GM23248 (cell line): ENCODE measurements at places on chromosomes 7 and 10. TPM values are rescaled to one million over a fixed set of nuclear protein-coding genes. Genes with fewer than 3 reads are reported as not detected.

- no peak for DNase-seq
Observed at GRCh38 chr10:84375881-84376280, 47.5 kb downstream of the CCSER2 start.

GRCh38 chr7:23712368-23713284 lies 2.6 kb downstream of the STK31 start:
- DNase-seq = peak; percentile 84

DNA sequence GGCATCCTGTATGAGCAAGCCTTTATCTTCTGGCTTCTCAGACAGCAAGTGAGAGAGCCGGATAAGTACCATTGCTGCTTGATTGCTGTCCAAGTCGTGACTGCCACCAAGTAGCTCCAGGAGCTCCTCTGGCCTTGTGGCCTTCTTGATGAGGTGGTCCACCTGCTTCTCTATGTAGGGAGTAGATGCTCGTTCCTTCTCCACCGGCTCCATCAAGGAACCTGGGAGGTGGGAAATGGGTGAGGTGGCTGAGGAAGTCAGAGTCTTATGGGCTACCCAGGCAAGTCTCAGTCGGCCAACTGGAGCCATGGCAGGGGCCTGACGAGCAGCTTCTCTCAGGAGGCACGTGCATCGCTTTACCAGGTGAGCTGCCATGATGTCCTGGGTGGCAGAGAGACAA lies 2.6 kb downstream of the TBRG4 start:
- no peak for DNase-seq

- peak; percentile 35 for DNase-seq
Observed at GRCh38 chr7:38327637-38328036, 54.2 kb upstream of the TARP start.

DNA sequence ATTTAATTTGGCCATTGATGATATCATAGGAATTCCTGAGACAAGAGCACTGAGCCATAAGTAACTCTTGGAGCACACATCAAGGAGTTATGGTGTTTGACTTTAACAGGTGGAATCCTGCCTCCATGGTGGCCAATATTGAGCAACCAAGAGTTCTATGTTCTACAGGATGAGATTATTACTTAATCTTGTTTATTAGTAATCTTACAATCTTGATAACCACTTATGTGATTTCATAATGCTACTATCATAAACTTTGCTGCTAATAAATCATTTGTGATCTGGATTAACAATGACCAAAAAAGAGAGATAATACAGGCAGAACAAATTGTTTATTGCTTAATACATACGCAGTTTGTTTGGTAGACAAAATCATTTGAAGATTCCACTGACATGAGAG lies 27.5 kb upstream of the PDK4 start:
- DNase-seq = no peak

DNA sequence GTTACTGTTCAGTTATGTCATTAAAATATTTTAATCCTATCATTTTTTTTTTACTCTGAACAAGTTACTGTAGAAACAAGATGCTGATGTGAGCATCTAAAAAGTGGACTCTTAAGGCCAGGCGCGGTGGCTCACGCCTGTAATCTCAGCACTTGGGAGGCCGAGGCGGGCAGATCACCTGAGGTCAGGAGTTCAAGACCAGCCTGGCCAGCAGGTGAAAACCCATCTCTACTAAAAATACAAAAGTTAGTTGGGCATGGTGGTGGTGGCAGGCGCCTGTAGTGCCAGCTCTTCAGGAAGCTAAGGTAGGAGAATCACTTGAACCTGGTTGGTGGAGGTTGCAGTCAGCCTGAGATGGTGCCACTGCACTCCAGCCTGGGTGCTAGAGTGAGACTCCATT lies 2.9 kb downstream of the WAC start:
- no peak for DNase-seq

DNA sequence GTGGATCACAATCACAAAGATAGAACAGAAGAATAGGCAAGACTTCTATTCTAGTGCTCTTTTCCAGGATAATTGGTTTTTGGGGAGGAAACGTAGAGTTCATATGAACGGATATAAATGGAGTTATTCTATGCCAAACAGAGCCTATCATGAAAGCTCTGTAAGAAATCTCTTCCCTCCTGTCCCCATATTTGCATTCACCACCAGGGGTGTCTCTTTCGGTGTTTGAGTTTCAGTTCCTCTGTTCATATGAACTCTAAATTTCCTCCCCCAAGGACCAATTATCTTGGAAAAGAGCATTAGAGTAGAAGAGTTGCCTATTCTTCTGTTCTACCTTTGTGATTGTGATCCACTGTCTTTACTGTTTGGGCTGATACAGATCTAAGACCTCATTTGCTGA lies 48.3 kb upstream of the CDC14C start:
- no peak for DNase-seq

- DNase-seq = peak; percentile 13
Observed at GRCh38 chr7:138885383-138886147, 87.6 kb upstream of the ATP6V0A4 start.

DNA sequence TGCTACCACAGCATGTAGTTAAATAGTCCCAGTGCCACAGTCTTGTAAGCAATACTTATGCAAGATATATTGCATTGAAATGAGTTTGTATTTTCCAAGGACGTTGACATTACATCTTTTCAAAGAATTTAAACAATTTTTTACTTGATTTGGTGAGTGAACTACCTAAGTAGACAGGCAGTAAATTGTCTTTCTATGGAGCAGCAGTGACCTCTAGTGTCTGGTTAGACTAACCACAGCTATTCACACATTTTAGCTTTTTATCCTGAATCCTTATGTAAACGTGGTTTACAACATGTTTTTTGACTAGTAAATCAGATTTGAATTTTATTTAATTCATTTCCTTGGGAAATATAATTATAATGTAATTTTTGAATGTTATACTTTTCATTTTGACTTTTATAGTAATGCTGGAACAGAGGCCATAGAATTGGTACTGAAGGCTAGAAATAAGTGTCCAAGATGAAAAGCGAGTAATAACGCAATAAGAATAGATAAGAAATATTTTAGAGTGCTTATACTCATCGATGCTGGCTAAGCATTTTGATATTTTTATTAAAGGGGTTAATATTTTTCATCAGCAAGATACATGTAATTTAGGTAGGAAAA lies 5.6 kb downstream of the LRRTM3 start:
- peak; percentile 62 for DNase-seq

DNA sequence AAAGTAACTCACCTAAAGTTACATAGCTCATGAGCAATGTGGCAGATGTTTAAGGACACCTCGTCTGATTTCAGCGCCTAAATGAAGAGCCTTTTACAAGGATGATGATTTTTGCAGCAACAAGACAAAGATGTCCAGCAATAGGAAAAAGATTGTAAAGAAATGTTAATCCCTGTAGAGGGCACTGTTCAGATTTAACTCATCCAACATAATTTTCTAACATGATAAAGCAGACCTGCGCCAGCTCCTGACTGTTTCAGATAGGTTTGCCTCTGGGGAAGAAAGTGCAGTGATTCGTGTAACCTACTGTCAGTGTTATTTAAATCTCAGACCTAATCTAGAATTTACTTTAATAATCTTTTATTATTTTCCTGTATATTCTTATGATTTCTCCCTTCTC lies 595.2 kb downstream of the AUTS2 start:
- DNase-seq = peak; percentile 58

DNA sequence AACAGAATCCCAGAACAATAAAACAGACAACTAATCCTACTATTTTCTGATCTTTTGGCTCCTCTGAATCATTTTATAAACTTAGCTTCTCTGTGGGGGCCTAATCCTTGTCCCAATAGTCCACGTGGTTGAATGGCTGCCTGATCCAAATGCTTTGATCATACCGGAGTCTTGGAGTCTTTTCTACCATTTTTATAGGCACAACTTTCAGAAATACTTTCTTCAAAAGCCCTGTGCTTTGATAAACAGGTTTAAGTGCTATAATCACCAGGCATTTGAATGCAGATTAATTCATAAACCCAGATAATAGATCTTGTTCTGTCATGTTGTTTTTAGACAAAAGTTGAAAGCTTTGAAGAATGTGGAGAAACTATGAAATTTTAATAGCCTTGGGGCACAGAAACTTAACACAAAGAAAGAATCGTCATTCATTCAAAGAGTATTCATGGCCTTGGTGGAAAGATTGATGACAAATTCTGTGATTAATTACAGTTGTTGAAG lies 163.7 kb downstream of the AHR start:
- peak; percentile 13 for DNase-seq

DNA sequence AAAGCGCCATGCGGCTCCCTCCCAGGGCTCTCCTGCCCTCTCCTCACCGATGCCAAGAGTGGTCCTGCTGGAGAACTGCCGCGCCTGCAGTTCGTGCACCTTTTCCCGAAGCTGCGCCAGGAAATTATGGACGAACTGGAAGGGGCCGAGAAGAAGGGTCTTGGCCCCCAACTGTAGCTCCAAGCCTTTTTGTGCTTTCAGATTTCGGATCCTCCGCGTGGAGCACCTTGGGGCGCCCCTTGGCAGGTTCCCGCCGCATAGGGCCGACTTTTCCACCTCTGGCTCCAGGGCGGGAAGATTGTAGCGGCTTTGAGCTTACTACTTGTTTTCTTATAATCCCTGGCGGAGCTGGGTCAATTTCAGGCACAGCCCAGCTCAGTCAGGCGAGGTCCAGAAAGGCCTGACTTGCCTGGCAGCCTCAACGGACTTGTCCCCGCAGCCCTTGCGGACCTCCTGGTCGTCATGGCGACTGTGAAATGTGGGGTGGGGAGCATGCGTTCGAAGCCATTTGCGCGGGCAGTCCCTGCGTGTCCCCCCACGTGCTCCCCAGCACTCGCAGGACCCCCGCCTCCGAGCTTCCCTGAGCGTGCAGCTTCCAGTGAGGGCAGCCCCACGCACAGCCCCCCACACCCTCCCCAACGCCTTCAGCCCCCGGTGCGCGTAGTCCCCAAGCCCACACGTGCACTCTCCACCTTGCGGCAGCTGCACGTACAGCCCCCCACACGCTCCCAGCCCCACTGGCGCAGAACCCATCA lies 129.9 kb downstream of the KBTBD2 start:
- DNase-seq = peak; percentile 17

DNA sequence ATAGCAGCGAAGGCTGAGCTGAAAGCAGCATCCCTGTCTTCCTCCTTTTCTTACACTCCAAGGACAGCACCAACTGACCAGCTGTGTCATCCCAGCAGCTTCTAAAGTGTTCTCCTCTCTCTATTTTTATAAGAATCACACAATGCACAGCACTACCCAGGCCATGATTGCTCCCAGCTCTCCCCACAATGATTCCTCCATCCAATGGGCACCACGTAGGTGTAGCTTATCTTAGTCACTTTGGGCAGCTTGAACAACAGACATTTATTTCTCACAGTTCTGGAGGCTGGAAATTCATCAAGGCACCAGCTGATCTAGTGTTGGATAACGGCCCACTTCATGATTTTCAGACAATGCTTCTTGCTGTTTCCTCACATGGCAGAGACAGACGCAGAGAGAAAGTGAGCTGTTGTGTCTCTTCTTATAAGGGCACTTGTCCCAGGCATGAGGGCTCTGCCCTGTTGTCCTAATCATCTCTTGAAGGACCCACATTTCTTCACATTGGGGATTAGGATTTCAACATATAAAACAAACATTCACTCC lies 92.0 kb upstream of the CDC14C start:
- no peak for DNase-seq

DNA sequence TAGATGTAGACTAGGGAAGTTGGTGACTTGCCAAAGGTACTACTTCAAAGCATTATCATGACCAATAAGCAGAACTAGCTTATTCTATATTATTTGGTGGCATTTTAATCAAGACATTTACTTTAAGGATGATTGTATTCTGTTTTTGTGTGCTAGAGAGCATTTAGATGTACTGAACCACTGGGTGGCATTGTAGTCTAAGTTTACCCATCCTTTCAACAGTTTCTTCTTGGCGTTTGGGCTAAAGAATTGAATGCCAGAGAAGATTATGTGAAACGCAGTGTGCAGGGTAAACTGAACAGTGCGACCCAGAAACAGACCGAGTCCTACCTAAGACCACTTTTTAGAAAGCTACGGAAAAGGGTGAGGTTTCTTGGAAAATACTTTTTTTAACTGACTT lies 26.8 kb downstream of the PRPF18 start:
- peak; percentile 53 for DNase-seq

DNA sequence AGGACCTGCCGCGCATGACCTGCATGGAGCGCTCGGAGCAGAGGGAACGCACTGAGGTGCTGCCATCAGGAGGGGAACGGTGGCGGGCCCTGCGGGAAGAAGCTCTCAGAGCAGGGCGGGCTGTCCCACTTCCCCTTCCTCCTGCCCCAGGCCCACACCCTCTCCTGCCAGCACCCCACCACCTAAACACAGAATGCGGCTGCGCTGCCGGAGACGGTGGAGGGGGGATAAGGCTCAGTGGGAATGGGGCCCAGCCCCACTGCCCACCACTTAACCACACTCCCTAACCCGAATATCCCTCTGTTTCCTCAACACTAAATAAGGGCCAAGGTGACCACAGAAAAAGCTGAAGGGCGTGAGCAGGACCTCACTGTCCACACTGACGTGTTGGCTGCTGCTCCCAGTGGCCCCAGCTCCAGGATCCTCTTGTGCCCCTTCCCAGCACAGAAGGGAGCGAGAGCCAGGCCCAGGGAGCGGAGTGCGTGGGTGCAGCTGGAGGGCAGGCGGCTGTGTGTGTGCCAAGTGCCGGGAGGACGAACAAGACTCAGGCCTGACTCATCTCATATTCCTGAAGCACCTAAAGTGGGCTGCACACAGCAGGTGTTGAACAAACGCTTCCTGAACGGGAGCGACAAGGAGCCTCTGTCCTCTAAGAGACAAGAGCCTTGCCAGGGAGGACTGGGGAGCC lies 116.8 kb downstream of the MAD1L1 start:
- peak; percentile 63 for DNase-seq

DNA sequence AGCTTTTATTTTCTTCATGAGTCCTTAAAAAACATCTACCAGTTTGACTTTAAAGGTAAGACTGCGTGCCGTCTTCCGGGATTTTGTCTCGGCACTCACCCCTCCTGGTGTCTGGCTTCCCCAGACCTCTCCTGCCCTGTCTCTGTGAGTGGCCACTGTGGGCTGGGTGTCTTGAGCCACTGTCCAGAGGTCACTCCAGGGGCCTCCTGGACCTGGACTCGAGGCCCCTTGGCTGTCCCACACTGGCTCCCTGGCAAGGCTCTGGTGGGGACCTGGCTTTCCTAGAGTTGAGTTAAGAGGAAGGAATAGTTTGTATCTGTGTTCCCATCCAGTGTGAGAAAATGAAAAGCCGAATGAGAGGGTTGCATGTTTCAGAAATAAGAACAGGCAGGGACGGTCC lies 95.5 kb downstream of the NKX6-2 start:
- no peak for DNase-seq

GRCh38 chr7:81937091-81937490 lies 167.2 kb upstream of the HGF start:
- DNase-seq = peak; percentile 23

Gene CEP55
- total RNA-seq = 21.5 and 32.4 TPM in 2 replicates

Gene AQP1
- 0.54 and 1.1 TPM in 2 replicates for total RNA-seq

Gene HOXA4
- 0.13 and 1.8 TPM in 2 replicates for total RNA-seq

Gene GIMAP1
- not detected in 2 replicates for total RNA-seq

Gene BLNK
- not detected in 2 replicates for total RNA-seq

Gene LDB3
- total RNA-seq = under 0.01 and 0.11 TPM in 2 replicates

Gene KEL
- total RNA-seq = not detected in 2 replicates

Gene CLRN3
- total RNA-seq = not detected in 2 replicates
